ENCODE measurements at places on chromosomes 1 and 21.

DNA sequence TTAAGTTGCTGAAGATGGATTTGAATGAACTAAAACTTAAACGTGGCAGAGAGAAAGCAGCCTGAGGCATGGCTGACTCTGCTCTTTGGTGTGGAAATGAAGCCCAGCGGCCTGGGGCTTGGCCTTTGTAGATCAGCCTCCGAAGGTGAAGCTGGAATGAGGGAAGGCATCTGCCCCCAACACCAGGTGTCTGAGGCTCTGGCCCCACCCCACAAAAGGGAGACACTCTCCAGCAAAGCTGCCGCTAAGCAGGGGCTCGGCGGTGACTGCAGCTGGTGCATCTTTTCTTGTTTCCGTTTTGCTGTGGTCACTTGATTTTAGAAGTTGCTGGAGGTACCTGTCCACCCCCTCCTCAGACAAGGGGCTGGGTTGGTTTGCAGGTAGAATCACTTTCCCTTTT, 38.2 kb upstream of the NID1 start:
- DNase-seq, result no peak

DNA sequence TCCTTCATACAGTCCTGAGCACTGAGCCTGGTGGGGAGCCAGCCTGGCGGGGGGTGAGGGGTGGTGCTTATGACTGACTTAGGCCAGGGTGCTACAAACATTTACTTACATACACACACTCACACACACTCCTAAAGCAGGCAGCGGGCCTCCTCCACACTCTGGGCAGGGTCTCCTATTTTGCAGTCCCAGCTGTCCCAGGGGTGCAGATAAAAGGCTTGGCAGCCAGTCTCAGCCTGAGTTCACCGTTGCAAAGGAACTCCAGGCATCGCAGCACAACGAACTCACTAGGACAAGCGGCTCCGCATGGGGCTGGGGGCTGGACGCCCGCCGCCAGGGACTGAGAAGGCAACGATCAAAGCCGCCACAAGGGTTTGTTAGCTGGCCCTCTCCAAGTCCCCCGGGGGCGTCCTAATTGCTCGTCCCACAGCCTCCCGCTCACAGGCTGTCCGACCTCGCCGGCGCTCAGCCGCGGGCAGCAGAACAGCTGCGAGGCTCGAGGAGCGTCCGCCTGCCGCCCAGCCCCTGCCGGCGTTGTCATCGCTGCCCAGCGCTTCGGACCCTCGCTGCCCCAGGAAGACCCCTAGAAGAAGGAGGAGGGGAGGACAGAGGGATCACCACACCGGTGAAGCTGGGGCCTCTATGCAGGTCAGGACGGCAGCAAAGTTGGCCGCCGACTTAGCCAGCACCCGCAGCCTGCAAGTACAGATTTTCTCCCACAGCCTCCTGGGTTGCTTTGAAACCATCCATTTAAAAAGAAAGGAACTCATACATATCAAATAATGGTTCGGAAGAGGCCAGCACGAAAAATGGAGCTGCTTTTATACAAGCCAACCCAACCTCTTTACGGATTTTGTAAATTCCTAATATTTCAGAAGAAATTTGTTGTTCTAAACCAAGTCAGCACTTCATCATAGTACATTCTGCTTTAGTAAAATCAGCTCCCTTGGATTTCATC, 6.2 kb downstream of the BARHL2 start:
- DNase-seq, result no peak

- no peak for DNase-seq
These were observed 52.0 kb downstream of the ECE1 start for GRCh38 chr1:21238141-21238800.

- no peak for DNase-seq
These were observed 531.6 kb downstream of the PTPRU start for GRCh38 chr1:29767769-29768425.

- no peak for DNase-seq
These were observed 54.0 kb downstream of the APP start for GRCh38 chr21:26116456-26117011.

DNA sequence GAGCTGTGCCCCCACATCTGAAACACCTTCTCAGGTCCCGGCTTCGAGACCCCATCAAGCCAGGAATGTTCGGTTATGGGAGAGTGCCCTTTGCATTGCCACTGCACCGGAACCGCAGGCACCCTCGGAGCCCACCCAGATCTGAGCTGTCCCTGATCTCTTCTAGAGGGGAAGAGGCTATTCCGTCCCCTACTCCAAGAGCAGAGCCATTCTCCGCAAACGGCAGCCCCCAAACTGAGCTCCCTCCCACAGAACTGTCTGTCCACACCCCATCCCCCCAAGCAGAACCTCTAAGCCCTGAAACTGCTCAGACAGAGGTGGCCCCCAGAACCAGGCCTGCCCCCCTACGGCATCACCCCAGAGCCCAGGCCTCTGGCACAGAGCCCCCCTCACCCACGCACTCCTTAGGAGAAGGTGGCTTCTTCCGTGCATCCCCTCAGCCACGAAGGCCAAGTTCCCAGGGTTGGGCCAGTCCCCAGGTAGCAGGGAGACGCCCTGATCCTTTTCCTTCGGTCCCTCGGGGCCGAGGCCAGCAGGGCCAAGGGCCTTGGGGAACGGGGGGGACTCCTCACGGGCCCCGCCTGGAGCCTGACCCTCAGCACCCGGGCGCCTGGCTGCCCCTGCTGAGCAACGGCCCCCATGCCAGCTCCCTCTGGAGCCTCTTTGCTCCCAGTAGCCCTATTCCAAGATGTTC, 4.3 kb downstream of the ADAMTSL4 start:
- DNase-seq, result no peak

- no peak for DNase-seq
These were observed 68.0 kb downstream of the CACHD1 start for GRCh38 chr1:64537942-64538341.

GRCh38 chr21:42599962-42600361, 53.5 kb upstream of the PDE9A start:
- no peak for DNase-seq

GRCh38 chr21:42382915-42383314, 12.9 kb downstream of the TMPRSS3 start:
- no peak for DNase-seq

GRCh38 chr21:44466996-44467858, 11.9 kb downstream of the LRRC3 start:
- DNase-seq, result no peak

- no peak for DNase-seq
These were observed 91.2 kb downstream of the UBIAD1 start for GRCh38 chr1:11364170-11364569.

DNA sequence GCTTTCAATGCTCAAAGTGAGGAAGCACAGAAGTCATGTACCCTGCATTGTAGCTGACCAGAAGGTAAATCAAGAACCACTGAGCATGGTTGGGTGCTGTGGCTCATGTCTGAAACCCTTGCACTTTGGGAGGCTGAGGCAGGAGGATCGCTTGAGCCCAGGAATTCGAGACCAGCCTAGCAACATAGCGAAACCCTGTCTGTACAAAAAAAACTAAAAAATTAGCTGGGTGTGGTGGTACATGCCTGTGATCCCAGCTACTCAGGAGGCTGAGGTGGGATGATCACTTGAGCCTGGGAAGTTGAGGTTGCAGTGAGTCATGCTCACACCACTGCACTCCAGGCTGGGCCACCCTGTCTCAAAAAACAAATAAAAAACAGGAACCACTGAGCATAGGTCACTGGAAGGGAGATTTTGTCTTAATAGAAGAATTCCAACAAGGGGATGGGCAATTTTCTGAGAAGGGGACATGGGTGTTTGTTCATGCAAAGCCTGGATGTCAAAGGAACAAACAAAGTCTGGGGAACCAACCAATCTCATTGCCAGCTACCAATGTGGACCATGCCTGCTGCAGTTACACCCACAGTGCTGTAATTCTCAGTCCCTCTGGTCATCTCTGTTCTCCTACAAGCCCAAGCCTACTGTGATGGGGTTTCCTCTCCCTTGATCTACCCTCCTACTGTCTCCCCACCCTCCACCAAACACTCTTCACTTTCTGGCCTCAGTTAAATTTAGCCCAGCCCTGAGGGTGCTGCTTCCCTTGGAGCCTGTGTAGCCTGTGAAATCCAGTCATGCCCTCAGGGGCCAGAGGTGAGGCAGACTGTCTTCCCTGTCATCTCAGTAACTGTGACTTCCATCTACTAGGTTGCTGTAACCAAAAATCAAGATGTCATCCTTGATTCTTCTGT, 47.9 kb downstream of the ELF3 start:
- DNase-seq, result no peak

DNA sequence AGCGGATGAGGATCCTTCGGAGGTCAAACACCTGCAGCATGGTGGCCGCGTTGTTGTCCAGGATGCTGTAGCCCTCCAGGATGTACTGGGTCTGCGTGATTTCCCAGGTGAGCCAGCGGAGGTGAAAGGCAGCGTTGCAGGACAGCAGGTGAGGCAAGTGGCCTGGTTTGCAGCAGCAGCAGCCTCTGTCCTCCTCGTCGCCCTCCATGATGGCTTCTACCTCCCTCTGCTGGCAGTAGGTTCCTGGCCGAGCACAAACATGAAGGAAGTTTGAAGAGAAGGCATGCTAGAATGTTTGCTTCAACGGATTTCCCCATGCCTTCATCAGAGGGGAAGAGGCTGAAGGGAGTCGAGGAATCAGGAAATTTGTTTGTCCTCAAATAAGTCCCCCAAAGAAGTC, 74.7 kb downstream of the NTPCR start:
- no peak for DNase-seq

DNA sequence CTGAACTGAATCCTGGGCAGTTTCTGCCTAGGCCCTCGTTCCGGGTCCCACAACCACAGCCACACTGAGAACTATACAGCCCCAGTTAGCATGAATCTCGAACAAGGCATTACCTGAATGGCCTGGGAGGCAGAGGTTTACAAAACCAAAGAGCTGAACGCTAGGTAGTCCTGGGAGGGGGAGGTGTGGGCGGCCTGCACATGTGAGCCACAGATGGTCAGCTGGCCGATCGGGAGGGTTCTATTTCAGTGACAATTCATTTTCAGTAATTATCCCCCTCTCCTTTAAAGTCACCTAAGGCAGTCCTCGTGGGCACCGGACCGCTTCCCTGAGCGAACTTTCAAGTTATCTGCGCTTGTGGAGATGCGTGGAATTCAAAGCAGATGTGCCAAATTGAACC, 111.9 kb downstream of the GLIS1 start:
- no peak for DNase-seq

GRCh38 chr1:145982010-145982723, 14.2 kb downstream of the TXNIP start:
- no peak for DNase-seq

GRCh38 chr1:21594935-21595897, 73.9 kb downstream of the RAP1GAP start:
- no peak for DNase-seq

GRCh38 chr1:4962836-4963235, 308.4 kb downstream of the AJAP1 start:
- no peak for DNase-seq

- DNase-seq, result no peak
These were observed 343.1 kb upstream of the DUSP10 start for GRCh38 chr1:222084996-222085395.

GRCh38 chr1:2948001-2948750, 73.1 kb upstream of the ACTRT2 start:
- no peak for DNase-seq

DNA sequence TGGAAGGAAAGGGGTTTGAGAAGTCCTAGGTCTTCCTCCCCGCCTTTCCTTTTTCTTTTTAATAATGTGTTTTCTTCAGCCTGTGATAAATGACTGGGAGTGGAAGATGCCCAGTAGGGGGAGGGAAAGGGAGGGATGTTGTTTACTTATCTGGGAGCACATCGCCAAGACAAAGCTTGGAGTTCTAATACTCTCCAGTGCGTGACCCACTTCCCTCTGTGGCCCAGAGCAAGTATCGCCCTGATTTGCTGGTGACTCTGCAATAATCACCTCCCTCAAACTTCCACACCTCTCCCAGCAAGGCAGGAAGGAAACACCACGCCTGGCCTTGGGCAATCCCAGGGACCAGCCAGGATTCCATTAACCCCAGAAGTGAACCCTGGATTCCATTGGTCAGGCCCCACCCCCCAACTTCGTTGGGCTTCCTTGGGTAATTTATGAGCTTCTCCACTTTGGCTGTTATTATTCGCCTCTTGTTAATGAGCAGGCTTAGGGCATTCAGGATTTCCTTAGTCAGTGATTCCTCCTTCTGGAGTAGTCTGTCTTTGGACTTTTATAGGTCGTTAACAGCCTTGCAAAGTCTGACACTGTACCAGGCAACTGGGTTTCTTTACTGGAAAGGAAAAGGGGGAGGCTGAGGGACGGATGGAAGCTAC, 24.3 kb upstream of the GRHL3 start:
- no peak for DNase-seq

DNA sequence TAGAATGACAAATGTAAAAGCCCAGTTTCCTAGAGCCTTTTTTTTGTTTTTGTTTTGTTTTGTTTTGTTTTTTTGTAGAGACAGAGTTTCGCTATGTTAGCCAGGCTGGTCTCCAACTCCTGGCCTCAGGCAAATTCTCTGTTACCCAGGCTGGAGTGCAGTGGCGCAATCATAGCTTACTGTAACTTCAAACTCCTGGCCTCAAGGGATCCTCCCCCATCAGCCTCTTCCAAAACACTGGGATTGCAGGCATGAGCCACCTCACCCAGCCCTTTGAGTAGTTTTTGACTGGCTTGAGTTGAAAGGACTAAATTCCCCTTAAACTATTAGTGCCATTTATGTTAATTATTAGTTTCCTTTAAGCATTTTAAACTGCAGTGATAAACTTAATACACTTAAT, 28.8 kb upstream of the ZBTB18 start:
- no peak for DNase-seq

DNA sequence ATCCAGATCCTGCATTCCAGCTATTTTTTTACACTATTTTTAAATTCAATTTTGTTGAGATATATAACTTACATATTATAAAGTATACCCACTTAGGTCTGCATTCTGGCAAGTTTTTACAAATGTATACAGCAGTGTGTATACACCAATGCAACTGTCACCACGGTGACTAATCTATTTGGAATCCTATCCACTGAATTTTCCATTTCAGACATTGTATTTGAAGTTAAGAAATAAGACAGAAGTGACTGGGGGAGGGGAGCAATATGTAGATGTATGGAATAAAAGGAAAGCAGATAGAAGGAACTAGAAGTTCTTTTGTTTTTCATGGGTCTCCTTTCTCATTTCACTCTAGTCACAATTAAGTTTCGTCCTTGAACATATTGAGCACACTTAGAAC, 431.5 kb upstream of the CHRM3 start:
- DNase-seq, result no peak

DNA sequence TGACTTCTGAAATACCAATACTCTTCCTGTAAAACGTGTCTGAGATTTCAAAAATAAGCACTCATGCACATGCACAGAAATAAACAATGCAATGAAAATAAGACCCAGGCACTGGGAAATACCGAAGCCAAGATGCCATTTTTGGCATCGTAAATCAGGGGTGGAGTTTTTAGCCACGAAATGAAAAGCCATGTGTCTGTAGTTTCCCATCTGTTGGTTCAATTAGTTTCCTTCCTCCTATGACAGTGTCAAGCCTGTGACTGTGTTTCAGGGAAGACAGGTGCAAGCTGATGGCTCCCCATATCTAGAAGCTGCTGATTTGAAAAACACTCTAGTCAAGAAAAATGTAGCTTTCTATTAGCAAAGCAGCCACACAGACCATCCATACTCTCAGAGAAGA, 480.4 kb upstream of the CAMK1G start:
- DNase-seq, result no peak

DNA sequence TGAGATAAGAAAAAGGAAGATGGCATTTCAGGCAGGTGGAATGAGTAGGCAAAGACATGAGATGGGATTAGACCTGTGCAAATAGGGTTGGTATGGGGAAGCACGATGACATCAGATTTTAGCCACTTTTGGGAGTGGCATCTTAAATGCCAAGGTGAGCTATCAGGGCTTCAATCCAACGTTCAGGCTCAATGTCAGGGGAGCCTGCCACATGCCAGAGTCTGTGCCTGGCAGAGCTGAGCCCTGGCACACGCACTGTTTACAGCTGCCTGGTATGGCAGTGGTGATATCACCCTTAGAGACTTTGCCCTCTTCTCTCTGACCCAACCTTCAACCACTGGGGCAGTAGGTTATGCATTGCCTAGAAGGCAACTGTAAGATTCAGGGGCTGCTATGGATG, 1.1 kb upstream of the GUCA2B start:
- DNase-seq, result no peak

Data from T-cell (primary cell).